ENCODE measurements at places on chromosomes 13 and 19.

DNA sequence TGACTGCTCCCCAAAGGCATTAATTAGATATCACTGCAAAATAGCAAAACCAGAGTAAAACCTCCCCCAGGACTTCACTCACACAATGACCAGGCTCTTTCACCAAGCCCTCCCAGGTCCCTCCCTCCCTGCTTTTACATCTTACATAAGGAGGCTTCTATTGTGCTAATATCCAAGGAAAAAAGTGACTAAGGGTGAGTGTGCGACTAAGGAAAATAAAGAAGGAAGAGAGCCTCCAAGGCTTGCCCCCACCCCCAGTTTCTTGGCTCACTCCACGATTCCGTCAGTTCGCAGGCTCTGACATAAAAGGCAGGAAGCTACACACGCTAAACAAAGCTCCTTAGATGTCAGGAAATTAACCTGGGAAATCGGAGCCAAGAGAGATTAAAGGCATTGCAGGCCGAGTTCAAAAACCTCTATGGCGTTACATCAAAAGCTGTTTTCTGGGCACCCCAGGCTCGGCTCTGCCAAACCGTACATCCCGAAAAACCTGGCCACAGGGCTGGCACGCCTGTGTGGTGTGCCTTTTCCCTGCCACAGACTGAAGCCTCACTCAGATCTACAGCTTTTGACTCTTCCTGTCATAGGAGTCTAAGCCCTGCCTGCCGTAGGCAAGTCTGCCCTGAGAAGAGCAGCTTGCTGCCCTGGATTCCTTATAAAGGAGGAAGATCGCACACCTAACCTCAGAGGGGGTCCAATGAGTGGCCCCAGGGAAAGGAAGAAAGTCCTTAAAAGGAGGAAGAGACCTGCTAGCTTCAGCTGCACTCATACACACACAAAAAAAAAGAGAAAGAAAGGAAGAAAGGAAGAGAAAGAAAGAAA is 67.0 kb upstream of the SERP2 start:
- DNase-seq: no peak

DNA sequence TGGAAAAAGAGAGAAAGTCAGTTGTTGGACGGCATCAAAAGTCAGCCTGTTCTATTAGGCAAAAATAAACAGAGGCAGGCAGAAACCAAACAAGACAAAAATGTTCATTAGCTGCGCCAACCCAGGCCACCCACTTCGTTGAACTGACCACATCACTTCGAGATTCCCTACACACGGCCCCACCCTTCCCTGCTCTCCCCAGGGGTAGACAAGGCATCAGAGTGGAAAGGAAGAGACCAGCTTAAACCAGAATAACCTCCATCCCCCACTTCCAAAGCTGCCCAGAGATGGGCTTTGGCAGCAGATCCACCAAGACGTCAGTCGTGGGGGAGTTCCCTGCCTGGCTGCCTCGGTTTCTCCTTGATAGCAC is 204.6 kb upstream of the TSHZ3 start:
- DNase-seq: no peak

- DNase-seq: peak; percentile 67
Measured at GRCh38 chr13:95137096-95137495, 164.2 kb downstream of the ABCC4 start.

DNA sequence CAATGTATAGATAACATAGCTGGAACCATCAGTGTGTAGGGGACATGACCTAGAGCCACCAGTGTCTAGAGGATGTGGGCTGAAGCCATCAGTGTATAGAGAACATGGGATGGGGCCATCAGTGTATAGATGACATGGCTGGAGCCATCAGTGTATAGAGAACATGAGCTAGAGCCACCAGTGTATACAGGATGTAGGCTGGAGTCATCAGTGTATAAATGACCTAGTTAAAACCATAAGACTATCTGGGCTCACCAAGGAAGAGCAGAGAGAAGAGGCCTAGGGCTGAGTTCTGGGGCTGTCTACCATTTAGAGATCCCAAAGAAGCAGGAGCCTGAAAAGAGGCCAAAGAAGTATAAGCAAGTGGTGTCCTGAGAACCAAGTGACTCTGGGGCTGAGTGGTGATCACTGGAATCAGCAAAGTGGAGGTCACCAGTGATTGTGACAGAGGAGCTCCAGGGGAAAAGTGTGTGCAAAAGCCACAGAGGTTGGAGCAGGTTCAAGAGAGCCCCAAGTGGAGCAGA is 41.0 kb downstream of the RFX2 start:
- no peak for DNase-seq

DNA sequence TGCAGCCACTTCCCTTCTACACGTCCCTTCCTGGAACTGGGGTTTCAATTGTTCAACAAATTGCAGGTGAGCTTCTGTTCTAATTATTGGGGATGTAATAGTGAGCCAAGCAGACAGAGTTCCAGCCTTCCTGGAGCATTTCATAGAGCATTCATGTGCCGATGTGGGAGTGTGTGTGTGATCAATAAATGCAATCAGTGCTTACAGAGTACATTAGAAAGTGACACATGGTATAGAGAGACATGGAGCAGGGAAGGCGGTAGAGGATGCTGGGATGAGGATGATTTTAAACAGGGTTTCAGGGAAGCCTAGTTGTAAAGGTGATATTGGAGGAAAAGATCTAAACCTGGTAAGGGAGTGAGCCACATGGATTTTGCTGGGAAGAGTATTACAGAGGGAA is 21.7 kb upstream of the PCDH8 start:
- DNase-seq: no peak

Data from T-helper 2 cell (primary cell).